ENCODE measurements at places on chromosomes 1 and 21.

DNA sequence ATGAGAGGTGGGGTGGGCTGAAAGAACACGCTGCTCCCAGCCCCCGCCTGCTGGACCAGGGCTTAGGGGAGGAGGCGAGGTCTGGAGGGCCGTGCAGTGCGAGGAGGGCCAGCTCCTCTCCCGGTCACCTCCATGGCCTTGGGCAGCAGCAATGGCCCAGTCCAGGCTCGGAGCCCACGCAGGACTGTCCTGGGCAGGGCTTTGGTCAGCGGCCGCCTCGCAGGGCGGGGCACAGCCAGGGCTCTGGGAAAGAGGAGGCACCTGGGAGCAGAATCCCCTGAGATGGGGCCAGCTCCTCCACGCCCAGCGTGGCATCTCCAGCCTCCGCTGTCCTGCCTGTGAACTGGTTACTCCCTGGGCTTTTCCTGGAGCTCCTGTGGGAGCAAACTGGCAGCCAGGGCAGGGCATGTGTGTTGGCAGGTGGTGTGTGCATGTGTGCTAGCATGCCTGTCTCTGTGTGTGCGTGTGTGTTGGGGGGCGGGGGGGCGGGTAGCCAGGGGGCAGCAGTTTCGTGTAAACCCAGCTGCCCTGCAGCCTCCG lies 27.4 kb downstream of the ARHGEF16 start:
- DNase-seq, result no peak

DNA sequence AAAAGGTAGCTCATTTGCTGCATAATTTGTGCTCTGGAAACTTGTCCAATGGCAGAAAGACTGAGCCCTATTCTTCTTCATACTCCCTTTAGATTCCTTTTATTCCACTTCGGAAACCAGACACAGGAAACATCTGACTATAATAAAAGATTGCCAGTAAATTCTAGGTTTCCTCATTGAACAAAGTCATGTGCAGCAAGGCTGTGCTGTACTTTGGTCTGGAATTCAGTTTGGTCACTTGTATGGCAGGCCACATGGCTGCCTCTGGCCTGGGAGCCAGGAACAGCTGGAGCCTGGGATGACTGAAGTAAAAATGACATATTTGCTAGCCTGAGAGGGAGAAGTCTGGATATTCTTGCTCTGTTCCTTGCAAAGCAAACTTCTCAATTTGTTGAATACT lies 79.6 kb downstream of the ST3GAL3 start:
- DNase-seq, result no peak

GRCh38 chr1:207268337-207268736 lies 53.1 kb upstream of the CD55 start:
- no peak for DNase-seq

DNA sequence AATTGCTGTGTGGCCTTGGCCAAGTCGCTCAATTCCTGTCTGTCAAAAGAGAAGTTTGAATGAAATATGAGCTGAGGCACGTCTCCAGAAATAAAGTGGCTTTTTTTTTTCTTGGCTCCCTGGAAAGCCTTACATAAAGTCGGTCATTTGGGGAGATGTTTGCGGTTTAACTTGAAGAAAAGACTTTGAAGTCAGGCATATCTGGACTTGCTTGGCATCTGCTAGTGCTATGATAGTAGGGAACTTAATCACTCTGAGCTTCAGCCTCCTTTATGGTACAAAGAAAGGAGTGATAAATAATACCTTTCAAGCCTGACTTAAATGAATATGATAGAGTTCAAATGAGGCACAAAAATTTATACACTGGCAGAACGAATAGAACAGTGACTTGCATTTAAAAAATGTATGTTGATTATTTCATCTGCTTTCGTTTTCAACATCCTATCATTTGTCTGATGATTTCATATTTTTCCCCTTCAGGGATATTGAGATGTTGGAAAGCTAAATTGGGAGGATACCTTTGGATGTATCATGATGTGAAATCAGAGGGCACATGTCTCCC lies 60.2 kb downstream of the FASLG start:
- no peak for DNase-seq

- DNase-seq, result no peak
Measured at GRCh38 chr1:30315185-30315960, 408.0 kb downstream of the MATN1 start.

DNA sequence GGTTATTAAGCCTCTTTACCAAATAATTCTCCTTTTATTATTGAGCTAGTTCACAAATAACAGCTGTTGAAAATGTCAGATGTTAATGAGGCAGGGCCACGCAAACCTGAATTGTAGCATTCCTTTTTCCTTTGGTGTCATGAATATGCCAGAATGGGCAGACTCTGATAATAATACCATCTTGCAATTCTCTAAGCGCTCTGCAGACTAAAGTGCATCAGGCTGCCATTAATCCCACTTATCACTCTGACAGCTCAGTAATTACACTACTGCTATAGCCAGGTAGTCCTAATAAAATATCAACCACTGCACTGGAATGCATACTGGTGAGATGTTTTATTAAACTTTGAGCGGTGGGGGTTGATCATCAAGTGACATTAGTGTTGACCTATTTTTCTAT lies 177.7 kb downstream of the DPYD start:
- DNase-seq, result no peak

GRCh38 chr1:226061068-226061840 lies 1.3 kb upstream of the H3-3A start:
- no peak for DNase-seq

- no peak for DNase-seq
Measured at GRCh38 chr1:63674238-63674864, 81.1 kb downstream of the PGM1 start.

Measured in stimulated activated CD4-positive, alpha-beta T cell treated with anti-CD3 and anti-CD28 coated beads, Interleukin-15, amount 100 ng/mL, for 48 hours (primary cell).